Activated naive CD4-positive, alpha-beta T cell (primary cell): ENCODE measurements at places on chromosomes 11 and 22.

DNA sequence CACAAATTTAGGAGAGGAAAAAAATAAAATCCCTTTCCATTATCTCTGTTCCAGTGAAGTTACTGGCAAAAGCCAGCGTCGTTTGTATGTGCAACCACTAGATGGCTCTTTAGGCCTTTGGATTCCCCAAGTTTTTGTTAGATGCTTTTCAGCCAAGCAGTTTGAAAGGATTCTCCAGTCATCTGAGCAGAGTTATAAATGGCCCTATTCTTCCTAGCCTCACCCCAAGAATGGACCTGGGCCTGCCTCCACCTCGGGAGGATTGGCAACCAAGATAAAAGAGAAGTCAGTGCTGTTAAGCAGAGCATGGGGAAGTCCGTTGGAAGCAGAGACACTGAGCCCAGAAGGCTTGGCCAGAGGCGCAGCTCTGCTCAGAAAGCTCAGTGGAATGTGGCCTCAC, 15.4 kb downstream of the FAM181B start:
- DNase-seq: no peak

DNA sequence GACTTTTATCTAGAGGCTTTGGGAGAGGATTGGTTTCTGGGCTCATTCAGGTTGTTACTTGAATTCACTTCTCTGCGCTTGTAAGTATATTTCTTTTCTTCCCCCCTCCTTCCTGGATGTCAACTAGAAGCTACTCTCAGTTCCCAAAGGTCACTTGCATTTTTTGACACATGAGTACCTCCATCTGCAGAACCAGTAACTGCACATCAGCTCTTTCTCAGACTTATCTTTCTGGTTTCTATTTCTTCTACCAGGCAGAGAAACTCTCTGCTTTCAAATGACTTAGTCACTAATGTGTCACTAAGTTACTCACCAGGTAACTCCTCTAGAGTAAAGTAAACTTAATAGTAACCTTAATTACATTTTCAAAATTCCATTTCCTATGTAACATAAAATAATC, 773.0 kb upstream of the LUZP2 start:
- DNase-seq: no peak

- no peak for DNase-seq
Measured at GRCh38 chr22:20588843-20589581, 81.6 kb downstream of the MED15 start.

DNA sequence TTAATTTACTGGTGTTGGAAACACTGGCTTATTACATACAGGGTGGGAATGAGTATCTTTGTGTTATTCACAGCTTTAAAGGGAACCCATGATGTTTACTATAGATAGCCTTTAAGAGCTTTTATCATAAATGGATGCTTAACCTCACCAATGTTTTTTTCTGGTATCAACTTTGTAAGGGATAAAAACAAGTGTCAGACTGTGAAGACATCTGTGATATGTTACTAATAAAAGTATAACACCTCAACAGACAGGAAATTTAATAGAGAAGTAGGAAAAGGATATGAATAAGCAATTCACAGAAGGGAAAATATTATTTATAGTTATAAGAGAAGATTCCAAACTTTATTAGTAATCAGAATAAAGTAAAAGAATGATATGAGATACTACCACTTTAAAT, 46.3 kb downstream of the ACAT1 start:
- DNase-seq: no peak

- no peak for DNase-seq
Measured at GRCh38 chr11:123195188-123196059, at the start of gene CLMP. Gene CLMP, minus strand, starts transcription at chr11:123195248. Its CDS starts 308 bp downstream, at chr11:123194940.

- DNase-seq: no peak
Measured at GRCh38 chr11:128895526-128895925, 4.4 kb downstream of the KCNJ5 start.

- DNase-seq: no peak
Measured at GRCh38 chr11:83711106-83711527, 424.9 kb upstream of the CCDC90B start.

- no peak for DNase-seq
Measured at GRCh38 chr22:25624476-25624875, 60.0 kb downstream of the GRK3 start.

- no peak for DNase-seq
Measured at GRCh38 chr22:38266120-38266519, 6.7 kb downstream of the TMEM184B start.

DNA sequence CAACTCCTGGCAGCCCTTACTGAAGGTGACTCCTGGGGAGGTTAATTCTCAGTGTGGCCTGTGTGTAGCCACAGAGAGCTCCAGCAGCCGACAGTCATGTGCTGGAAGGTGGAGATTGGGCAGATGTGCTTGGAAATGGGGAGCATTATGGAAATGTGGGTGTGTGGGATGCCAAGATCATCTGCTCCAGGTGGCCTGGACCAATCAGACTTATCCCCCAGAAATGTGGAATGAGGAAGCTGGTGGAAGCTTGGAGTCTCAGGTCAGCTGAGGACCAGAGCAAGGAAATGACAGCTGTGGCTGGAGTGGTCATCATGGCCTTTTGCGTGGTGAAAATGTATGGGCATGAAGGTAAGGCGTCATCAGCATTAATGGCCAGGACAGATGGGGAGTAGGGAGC, 234.0 kb downstream of the MIAT start:
- no peak for DNase-seq

DNA sequence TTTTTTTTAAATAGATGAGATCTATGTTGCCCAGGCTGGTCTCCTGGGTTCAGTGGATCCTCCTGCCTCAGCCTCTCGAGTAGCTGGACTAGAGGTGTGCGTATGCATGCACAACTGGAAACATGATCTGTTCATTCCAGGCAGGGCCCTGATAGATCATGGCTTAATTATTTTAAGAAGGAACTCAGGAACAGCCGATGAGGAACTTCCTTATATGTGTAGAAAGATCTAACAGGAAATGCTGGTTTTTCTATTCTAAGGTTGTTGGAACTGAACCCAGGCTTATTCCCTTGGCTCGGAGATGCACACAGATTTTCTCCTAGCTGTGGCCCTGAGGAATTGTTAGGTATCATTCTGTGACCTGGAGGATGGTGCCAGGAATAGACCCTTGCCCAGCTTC, 32.4 kb downstream of the SPECC1L start:
- no peak for DNase-seq

DNA sequence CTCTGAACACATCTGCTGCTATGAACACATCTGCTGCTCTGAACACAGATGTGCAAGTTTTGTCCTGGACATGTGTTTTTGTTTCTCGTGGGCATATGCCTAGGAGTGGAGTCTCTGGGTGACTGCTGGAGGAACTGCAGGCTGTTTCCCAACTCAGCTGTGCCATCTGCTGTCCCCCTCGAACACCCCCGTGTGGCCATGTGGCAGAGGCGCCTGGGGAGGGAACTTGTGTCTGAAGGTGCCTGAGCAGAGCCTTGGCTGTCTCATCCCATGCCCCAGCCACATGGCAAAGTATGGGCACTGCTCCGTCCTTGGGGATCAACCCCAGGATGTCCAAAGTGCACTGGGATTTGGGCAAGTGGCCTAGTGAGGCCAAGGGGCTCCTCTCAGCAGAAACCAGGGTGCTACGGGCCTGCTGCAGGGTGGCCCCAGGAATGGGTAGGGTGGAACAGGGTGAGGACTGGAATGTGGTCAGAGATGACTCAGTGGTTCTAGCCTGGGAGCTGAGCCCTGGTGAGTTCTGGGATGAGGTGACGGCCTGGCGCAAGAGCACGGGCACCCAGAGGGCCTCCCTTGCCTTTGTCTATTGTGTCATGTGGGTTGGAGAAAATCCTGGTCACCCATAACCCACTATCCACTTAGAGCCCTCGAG, 14.7 kb downstream of the GATD1 start:
- no peak for DNase-seq

GRCh38 chr11:83063073-83063754, 8.5 kb downstream of the RAB30 start:
- no peak for DNase-seq

GRCh38 chr11:123429336-123429735, 733 bp upstream of the GRAMD1B start:
- no peak for DNase-seq

DNA sequence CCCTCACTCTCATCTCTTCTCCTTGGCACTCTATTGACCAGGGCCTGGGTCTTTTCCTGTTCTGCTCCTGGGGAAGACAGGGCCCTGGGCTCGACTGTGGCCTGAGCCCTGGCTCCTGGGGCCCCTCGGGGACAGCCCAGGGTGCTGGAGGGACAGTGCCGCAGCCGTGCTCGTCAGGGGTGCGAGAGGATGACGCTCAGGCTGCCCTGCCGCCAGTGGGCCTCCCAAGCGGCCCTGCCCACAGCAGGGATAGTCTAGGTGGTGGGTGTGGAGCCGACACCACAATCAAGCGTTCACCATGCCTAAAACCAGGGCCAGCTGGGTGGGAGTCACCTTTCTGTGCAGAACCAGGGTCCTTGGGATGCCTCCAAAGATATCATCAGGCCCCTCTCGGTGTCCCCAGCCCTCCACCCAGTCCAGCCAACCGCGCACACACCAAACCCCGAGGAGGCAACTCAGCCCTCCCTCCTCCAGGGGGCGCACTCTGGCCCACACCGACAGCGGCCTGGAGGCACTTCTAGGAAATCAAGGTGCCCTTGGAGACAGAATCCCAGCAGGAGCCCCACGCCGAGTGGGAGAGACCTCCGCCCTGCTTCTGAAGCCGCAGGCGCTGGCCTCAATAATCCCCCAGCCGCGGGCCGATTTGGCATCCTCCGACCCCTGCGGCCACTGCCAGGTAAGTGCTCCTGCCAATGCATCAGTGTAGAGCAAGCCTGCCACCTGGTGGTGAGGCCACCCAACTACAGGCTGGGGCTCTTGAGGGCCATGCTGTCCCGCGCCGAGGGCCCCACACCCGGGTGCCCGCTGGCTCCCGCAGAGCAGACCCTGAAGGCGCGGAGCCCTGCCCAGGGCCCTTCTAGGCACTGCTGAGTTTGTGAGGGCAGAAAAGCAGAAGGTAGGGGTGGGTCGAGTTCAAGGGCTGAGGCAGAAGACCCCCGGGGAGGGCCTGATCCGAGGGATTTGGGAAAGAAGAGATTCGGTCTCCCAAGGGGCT, 496.4 kb downstream of the BUD13 start:
- DNase-seq: peak; percentile 13

GRCh38 chr22:41951898-41952474, at the start of gene SMIM45:
Gene SMIM45, plus strand, starts transcription at chr22:41952150.
- no peak for DNase-seq

GRCh38 chr11:68948935-68949334, 31.9 kb downstream of the MRGPRD start:
- no peak for DNase-seq

- DNase-seq: no peak
Measured at GRCh38 chr22:27489178-27489675, 312.3 kb downstream of the MN1 start.

DNA sequence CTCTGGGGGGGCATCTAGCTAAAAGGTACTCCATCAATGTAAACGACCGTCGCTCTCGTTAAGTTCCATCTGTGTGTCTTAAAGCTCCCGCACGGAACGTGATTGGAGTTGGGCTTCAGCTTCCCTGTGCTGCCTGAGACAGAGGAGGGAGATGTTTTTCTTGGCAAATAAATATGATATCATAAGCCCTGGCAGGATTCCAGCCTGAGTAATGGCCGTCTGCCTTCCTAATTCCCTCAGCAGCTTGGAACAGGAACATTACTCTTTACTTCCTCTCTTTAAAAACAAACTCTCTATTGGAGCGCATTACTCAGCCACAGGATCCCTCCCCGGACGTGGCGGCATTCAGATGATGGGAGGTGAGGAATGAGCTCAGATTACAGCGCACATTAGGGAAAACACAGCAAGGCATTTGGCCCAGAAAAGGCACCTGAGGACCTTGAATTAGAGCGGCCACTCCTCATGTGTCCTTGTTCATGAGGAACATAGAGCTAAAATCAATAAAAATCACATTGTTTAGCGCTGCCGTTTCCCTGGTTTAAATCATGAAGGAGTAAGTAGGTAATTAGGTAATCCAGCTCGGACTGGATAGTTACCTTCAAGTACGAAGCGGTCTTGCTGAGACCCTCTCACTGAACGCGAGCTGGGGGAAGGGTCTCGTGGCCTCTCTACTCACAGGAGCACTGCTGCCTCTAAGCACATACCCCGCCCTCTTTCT, 230.4 kb downstream of the ST3GAL4 start:
- DNase-seq: no peak

DNA sequence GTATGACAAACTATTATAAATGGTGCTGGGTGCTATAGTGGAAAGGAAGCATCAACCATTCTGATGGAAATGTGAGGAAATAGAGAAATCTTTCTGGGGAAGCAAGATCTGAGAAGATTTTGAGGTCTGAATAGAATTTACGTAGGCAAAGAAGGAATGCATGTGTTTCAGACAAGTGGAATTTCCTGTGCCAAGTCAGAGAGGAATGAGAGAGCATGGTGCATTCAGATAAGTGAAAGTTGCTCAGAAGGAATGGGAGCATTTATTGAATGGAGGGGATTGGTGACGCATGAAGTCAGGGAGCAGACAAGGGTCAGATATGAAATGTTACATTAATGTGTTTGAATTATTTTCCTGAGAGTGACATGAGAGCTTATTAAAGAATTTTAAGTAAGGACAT, 725.5 kb downstream of the METTL15 start:
- DNase-seq: no peak

DNA sequence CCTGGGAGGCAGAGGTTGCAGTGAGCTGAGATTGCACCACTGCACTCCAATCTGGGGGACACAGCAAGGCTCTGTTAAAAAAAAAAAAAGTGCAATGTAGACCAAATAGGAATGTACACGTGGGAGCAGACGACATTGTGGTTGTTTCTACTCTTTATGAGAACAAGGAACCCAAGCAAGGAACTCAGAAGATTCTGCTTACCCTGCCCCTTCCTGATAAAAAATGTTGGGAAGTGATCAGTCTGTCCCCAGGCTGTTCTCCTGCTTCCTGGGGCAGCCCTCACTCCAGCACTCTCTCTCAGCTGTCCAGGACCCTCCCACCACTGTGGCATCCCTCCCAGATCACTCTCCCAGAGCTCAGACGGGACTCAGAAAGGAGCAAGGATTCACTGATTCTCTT, 31.8 kb downstream of the SLCO2B1 start:
- no peak for DNase-seq

- DNase-seq: no peak
Measured at GRCh38 chr11:105245781-105246315, 106.3 kb upstream of the CARD18 start.

DNA sequence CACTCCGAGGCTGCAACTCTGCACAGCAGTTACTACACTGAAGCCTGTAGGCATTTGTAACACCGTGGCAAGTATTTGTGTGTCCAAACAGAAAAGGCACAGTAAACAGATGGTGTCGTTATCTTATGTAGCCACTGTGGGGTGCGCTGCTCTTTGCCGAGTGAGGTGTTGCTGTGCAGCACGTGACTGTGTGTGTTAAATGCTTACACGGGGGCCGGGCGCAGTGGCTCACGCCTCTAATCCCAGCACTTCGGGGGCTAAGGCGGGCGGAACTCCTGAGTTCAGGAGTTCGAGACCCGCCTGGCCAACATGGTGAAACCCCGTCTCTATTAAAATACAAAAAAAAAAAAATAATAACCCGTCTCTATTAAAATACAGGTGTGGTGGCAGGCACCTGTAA, 11.5 kb downstream of the ZBED4 start:
- no peak for DNase-seq

- no peak for DNase-seq
Measured at GRCh38 chr11:121606354-121606753, 153.6 kb upstream of the SORL1-AS1 start.

GRCh38 chr11:12455938-12456337, 78.6 kb downstream of the PARVA start:
- no peak for DNase-seq
